ENCODE measurements at places on chromosomes 5 and 9.

- DNase-seq = no peak
These were observed 898.0 kb upstream of the C9orf72 start for GRCh38 chr9:28471261-28471660.

- DNase-seq = no peak
These were observed 731.1 kb downstream of the PTPRD start for GRCh38 chr9:9881692-9882091.

- no peak for DNase-seq
These were observed 32.4 kb upstream of the CAST start for GRCh38 chr5:96629774-96630173.

DNA sequence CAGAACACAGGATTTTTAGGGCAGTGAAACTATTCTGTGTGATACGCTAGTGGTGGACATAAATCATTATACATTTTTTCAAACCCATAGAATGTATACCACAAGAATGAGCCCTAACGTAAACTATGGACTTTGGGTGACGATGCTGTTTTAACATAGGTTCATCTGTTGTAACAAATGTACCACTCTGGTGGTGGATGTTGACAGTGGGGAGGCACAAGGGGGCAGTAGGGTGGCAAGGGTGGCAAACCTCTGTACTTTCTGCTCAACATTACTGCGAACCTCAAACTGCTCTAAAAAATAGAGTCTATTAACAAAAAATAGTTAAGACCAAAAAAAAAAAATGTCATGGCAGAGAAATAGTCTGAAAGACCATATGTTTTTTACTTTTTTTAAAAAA lies 9.1 kb upstream of the MVB12B start:
- DNase-seq = peak; percentile 48

DNA sequence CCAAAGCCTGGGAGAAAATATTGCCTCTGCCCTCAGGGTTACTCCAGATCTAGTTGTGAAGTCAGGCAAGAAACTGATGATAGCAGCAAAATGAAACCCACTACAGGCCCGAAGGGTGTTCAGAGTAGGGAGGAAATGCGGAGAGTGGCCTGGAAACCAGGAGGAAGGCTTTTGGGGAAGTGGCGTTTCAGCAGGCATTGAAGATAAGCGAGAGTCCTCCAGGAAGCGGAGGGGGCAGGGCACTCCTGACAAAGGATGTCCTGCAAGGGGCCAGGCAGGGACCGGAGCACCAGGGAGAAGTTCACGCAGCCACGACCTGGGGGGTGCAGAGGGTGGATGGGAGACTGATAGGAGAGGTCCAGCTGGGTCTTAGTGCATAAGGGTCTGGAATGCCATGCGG lies 7.8 kb upstream of the FOXI1 start:
- DNase-seq = no peak
